Breast epithelium (tissue), 4 donors: ENCODE measurements at places on chromosomes 1 and 21. TPM values are rescaled to one million over a fixed set of nuclear protein-coding genes. Genes with fewer than 3 reads are reported as not detected.
A peak's percentile ranks its signal among the peaks of the same experiment; 100 is the strongest.

SH2D1B gene
- 0.33 TPM for total RNA-seq

GRCh38 chr1:158901623-158902022 lies 29.7 kb upstream of the PYHIN1 start:
- DNase-seq, result no peak

PLA2G2D gene
- total RNA-seq, result not detected

GBP5 gene
- 3.1 TPM for total RNA-seq

DNA sequence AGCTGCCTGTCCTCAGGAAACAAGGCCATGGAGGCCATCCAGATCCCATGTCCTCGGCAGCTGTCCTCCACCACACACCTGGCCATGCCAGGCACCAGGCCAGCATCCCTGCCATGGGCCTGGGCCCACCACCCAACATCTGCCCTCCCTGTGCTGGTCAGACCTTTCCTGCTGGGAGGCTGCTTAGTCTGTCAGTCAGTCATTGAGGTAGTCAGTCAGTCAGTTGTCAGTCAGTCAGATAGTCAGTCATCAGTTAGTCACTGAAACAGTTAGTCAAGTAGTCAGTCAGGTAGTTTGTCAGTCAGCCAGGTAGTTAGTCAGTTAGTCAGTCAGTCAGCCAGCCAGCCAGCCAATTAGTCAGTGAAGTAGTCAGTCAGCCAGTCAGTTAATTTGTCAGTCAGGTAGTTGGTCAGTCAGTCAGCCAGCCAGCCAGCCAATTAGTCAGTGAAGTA lies 17.2 kb downstream of the KRTAP10-1 start:
- no peak for DNase-seq

DNA sequence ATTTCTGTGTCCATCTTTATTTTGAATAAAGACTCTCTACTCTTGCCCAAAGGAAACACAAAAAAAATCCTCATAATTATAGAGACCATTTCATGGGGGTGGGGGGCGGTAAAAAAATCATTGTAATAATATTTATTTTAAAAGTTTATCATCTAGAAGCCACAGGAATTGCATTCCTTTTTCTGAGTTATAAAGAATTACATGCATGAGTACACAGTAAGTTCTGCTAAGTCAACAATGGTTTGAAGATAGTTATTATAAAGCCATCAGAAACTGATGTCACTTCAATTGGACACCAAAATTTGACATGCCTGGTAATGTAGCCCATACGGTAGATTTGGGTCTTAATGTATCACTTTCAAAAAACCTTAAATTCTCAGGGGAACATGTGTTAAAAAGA lies 478.1 kb upstream of the NR5A2 start:
- no peak for DNase-seq

- DNase-seq, result no peak
Observed at GRCh38 chr1:58895559-58896145, 111.8 kb upstream of the JUN start.

SKI gene
- 26.7 TPM for total RNA-seq

- DNase-seq, result no peak
Observed at GRCh38 chr1:29457496-29458368, 221.4 kb downstream of the PTPRU start.

HSD3B2 gene
- not detected for total RNA-seq

PCSK9 gene
- total RNA-seq, result 0.15 TPM

DNM3 gene
- 7.5 TPM for total RNA-seq

GRCh38 chr1:107436552-107437241 lies 295.9 kb downstream of the NTNG1 start:
- DNase-seq, result no peak

- peak; percentile 85 for DNase-seq
Observed at GRCh38 chr1:54581621-54582035, 33.6 kb downstream of the ACOT11 start.

DNA sequence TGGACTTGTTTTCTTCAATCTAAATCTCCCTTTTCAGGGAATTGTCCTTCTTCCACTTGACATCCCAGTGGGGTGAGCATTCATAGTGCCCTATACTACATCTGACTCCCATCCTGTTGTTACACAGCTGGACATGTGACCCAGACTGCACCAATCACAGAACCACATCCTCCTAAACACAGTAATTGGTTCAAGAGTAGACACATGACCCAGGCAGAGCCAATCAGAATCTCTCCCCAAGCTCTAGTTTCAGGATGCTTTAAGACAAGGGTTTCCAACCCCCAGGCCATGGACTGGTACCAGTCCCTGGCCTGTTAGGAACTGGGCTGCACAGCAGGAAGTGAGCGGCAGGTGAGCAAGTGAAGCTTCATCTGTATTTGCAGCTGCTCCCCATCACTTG lies 5.6 kb upstream of the DDOST start:
- DNase-seq, result no peak

- DNase-seq, result no peak
Observed at GRCh38 chr1:119009312-119009655, 21.1 kb upstream of the TBX15 start.

DNA sequence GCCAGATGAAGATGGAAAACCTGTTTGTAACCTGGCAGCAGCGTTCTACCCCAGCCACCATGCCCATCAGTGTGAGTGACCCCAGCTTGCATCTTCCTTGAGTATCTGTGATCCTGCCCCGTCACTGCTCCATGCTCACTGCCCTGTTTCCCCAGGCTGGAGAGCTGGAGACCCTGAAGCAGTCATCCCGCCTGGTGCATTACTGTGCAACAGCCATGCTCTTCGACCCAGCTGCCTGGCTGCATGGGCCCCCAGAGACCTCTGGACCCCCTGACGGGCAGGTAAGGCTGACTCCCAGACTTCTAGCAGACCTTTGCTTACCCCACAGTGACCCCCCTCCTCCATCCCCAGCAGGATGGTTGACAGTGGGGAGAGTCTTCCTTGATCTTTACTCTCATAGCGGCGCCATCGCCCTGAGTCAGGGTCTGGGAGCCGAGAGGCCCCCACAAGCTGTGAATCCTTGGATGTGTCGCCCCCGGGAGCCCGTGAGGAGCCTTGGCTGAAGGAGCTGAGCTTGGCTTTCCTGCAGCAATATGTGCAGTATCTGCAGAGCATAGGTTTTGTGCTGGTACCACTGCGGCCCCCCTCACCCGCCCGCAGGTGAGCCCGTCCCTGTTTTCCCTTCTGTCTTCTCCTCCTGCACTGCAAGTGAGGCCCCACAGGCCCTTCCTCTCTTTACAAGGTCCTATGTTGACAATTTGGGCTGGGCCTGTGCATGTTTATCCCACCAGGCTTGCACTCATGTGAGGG lies 10.4 kb downstream of the HYI start:
- DNase-seq, result peak; percentile 24

GRCh38 chr1:39084191-39084590 lies 58.0 kb downstream of the NDUFS5 start:
- no peak for DNase-seq

DNA sequence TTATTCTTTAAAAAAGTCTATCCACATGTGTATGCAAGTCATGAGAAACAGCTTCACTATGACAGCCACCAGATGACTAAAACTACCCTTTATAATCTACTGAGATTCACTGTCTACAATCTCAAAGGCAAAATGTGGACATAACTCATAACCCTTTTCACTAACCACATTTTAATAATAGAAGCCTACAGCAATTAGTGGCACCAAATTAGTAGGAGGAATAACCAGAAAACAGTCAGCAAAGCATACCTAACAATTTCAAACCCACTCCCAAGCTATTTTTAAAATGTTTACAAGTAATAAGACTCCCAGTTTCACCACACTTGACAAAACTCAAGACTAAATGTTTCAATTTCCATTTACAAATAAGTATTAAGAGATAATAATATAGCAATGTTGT lies 442.9 kb downstream of the PTPRC start:
- DNase-seq, result no peak

DNA sequence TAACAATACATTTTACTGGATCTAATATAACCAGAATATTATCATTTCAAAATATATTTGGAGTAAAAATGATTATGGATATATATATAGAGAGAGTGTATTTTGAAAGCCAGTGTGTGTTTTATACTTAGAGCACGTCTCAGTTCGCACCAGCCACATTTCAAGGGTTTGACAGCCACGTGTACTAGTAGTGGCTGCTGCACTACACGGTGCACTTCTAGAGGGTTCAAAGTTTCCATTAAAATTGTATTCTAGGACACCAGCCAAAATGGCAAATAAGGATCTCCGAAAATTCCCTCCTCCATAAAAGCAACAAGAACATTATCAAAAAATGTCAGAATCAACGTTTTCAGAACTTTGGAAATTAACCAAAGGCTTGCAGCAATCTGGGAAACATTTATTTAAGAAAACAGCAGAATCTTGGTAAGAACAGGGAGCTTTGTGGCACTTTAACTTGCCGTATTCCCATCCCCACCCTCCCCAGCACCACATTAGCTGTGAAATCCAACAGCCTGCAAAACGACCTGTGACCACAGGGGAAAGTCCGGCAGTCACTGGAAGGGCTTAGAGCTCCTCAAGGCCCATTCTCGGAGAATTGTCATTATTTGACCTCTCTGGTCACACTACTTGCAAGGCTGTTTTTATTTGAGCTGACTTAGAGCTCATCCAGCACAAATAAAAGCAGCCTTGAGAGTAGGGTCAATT lies 33.5 kb upstream of the MRPS6 start:
- DNase-seq, result no peak

DNA sequence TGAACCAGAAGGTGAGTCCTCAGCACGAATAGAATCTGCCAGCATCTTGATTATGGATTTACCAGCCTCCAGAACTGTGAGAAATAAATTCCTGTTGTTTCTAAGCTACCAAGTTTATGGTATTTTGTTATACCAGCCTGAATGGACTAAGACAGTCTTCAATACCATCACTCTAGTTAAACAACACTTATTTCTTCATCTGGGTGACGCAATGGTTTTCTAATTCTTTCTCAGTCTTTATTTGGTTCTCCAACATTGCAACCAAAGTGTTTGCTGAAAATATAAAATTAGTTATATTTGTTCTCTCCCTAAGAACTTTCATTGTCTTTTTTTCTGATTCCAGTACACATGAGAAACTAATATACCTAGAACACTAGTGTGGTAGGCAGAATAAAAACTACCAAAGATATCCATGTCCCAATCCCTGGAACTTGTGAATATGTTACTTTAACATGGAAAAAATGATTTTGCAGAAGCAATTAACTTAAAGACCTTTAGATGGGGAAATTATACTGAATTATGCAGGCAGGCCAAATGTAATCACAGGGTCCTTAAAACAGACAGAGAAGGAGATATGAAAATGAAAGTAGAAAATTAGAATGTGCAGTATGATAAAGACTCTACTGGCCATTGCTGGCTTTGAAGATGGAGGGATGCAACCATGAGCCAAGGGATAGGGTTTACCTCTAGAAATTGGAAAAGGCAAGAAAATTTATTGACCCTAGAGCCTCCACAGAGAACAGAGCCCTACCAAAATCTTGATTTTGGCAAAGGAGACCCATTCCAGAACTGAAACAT lies 1115.1 kb downstream of the PLA2G4A start:
- no peak for DNase-seq

DNA sequence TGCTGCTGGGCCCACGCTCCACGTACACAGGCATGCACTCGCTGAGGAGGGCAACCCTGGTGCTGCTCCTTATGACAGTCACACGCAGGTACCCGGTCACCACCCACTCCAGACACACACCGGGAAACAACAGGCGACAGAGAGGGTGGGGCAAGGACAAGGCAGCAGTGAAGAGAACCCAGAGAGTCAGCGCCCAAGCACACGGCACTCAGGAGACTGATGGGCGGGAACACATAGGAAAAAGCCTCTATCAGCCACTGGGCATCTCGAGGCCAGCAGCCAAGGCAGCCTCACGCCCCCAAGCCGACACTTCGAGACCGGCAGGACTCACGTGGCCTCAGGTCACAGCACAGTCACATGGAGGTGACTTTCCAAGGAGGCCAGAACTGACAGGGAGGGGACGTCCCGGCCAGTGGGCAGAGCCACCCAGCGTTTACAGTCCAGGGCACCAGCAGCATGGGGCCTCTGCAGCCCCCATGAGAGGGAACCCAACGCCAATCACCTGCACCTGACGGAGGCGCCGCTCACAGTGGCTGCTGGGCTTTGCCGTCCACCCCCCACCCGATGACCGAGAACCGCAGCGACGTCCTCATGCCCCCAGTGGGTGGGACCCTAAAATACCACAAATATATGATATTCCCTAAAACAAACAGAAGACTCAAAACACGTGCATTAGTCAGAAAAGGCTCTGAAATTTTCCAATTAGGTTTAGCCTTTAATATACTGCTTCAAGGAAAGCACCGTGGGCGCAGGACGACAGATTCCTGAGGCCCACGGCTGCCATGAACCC lies 19.7 kb downstream of the PTTG1IP start:
- peak; percentile 46 for DNase-seq

C1QB gene
- total RNA-seq, result 706 TPM

DNA sequence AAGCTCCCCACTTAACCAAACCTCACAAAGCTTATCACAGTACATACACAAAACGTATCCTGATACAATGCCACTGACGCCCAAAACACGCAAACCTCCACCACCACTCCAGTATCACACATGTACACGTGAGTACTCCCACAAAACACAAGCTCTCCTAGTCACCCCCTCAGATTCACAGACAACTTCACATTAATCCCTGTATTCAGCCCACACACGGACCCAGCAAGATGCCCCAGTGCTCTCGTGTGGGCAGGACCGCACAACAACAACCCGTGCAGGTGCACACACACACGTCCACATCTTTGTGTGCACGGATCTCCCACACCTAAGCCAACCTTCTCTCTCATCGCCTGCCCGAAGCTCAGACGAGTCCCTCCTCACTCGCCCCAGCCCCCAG lies 17.6 kb downstream of the PADI1 start:
- no peak for DNase-seq

DNA sequence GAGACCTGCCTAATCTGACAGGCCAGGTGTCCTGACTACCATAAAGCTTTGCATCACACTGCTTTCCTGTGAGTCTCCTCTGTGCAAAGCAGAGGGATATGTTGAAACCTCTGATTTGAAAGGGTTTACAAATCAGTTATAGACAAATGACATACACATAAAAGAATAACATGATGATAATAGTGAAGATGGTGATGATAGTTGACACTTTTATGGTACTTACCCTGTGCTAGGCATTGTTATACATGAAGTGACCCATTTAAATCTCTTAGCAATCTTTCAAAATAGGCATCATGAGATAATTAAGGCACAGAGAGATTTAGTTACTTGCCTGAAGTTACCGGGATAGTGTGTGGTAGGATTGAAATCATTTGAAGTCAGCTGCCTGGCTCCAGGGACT lies 34.1 kb upstream of the PKN2 start:
- no peak for DNase-seq

- no peak for DNase-seq
Observed at GRCh38 chr1:51708911-51709760, 92.2 kb downstream of the OSBPL9 start.

LCE2B gene
- not detected for total RNA-seq

CHODL gene
- total RNA-seq, result 0.32 TPM
